Stimulated activated CD4-positive, alpha-beta T cell treated with anti-CD3 and anti-CD28 coated beads, Interleukin-2, amount 100 ng/mL, for 48 hours (primary cell): ENCODE measurements at places on chromosomes 1 and 21.
A peak's percentile ranks its signal among the peaks of the same experiment; 100 is the strongest.

DNA sequence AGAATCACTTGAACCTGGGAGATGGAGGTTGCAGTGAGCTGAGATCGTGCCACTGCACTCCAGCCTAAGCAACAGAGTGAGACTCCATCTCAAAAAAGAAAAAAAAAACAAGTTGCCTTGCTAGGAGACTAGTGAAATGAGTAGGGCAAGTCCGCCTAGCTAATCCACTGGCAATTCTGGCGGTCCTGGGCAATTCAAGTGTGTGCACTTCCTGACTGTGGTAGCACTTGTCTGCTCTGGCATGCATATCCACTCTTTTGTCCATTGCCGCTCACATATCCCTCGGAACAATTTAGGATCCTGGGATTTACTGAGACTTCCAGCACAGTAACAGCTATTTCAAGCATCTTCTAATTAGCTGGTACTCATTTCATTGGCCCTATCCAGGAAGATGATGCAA lies 426.3 kb upstream of the ADGRL2 start:
- no peak for DNase-seq

- DNase-seq: no peak
These were observed 5.6 kb upstream of the KPRP start for GRCh38 chr1:152752225-152752624.

DNA sequence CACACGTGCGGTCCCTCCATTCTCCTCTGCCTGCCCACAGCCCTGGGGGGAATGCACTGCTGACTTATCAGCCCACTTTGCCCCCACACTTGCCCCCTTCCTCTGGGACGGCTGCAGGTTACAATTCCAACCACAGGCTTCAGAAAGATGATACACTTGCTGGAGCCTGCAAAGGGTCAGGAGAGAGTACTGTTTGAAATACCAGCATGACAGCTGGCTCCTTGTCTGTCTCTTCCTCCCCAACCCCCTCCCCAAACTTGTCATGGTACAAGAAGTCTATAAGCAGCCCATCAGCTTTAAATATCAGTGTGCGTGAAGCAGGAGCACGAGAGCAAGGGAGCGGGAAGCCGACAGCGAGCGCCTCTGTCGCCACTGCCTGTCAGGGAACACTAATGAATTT lies 62.4 kb downstream of the ERI3 start:
- DNase-seq: no peak

DNA sequence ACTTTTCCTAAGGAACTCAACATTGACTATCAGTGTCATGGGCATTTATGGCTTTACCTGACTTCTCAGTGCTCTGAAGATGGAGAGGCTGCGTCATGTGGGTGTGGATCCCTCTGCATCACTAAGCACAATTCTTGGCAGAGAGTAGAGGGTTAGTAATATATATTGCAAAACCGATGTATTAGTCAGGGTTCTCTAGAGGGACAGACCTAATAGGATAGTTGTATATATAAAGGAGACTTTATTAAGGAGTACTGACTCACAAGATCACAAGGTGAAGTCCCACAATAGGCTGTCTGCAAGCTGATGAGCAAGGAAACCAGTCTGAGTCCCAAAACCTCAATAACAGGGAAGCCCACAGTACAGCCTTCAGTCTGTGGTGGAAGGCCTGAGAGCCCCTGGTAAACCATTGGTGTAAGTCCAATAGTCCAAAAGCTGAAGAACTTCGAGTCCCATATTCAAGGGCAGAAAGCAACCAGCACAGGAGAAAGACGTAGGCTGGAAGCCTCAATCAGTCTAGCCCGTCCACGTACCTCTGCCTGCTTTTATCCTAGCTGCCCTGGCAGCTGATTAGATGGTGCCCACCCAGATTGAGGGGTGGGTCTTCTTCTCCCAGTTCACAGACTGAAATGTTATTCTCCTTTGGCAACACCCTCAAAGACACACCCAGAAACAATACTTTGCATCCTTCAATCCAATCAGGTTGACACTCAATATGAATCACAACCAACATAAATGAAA lies 159.7 kb upstream of the NRIP1 start:
- DNase-seq: no peak

DNA sequence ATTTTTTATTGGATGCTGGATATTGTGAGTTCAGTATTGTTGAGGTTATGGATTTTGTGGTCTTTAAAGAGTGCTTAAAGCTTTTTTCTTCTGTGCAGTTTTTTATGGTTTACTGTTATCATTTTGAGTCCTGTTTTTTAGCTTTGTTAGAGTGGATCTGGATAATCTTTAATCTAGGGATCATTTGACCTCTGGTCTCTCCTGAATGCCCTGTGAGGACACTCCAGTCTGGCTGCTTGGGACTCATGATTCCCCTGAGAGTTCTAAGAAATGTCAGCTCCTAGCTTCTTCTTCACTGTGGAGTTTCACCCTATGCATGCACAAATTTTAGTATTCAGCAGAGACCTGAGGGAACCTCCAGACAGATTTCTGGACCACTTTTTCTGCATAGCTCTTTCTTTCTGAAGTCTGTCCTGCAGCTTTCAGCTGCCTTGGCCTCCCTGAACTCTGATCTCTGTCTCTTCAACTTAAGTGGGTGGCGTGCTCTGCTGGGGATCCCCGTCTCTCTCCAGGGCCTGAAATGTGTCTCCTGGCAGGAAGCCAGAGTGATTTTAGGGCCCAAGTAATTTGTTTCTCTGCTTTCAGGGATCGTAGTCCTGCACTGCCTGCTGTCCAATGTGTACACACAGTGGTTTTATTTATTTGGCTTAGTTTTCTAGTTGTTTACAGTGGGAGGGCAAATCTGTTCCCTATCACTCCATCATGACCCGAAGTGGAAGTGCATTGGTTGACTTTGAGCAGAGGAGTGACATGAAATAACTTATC lies 14.7 kb downstream of the PEX14 start:
- no peak for DNase-seq

- DNase-seq: peak; percentile 60
These were observed 20.6 kb upstream of the SH3D21 start for GRCh38 chr1:36285443-36286101.

DNA sequence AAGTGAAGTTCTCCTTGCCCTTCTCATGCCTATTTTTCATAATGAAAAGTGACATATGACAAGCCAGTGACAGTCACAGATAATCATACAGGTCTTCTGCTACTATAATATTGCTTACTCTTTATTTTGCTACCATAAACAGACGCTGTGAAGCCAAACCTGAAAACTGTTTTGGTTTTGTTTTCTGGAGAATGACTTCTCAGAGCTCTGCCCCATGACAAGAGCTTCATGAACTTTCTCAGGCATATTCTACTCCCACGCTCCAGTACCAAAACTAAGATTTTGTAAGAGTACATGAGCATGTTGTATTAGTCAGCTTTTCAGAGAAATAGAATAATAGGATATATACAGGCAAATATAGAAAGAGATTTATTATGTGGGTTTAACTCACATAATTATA lies 64.3 kb upstream of the VTCN1 start:
- no peak for DNase-seq

- DNase-seq: no peak
These were observed 11.2 kb upstream of the HYI start for GRCh38 chr1:43464681-43465504.

DNA sequence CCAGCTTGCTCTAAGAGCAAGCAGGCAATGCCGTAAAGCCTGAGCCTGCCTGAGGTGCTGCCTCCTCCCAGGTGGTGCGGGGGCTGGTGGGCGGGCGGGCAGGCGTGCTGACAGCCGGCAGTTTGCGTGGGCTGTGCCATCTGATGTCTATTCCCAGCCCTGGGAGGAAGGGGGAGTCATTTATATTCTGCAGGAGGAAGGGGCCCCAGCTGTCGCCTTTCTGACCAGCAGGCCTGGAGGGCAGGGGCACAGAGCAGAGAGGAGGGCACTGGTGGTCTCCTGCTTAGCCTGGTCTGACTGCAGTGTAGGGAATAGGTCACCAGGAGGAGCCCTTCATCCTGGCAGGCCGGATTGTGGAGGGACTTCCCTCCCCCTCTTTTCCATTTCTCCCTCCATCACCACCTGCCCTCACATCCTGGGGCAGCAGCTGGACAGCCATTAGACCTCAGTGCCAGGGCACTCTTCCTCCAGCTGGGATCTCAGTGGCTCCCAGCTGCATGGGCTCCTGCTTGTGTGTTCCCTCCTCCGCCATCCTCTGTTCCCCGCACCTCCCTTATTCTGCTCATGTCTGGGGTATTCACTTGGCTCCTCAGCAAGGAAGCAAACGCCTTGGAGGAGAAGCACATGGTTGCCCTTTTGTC lies 4.4 kb downstream of the CYB561D1 start:
- DNase-seq: no peak

GRCh38 chr1:236343246-236343870 lies 50.7 kb upstream of the EDARADD start:
- DNase-seq: no peak

- no peak for DNase-seq
These were observed 61.6 kb downstream of the SMYD2 start for GRCh38 chr1:214342525-214342924.
